Right cardiac atrium (tissue), 5 donors: ENCODE measurements at places on chromosomes 7 and 10. TPM values are rescaled to one million over a fixed set of nuclear protein-coding genes. Genes with fewer than 3 reads are reported as not detected.
A peak's percentile ranks its signal among the peaks of the same experiment; 100 is the strongest.

GRCh38 chr7:44736896-44737295, 11.8 kb upstream of the ZMIZ2 start:
- no peak for DNase-seq

- peak; percentile 60 for DNase-seq
Observed at GRCh38 chr10:77041636-77042258, 595.9 kb downstream of the KCNMA1 start.

DNA sequence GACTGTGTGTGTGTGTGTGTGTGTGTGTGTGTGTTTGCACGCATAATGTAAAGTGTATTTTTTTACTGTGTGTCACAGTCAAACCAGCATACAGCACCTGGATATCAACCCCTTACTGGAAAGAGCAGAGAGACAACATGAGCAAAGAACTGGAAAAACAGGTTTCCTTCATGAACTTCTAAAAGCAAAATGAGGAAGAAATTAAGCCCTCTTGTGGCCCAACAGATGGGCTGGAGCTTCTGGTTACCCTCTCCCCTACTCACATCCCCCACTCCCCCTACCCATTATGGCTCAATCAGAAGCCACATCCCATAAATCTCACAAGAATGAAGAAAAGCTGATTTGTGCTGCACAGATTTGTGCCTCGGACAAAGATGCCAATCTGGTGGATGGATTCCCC, 36.2 kb downstream of the PDE1C start:
- no peak for DNase-seq

- DNase-seq, result peak; percentile 75
Observed at GRCh38 chr10:44386546-44387052, 1.7 kb upstream of the CXCL12 start.

GRCh38 chr7:23210506-23210905, 28.7 kb downstream of the NUP42 start:
- DNase-seq, result no peak

DNA sequence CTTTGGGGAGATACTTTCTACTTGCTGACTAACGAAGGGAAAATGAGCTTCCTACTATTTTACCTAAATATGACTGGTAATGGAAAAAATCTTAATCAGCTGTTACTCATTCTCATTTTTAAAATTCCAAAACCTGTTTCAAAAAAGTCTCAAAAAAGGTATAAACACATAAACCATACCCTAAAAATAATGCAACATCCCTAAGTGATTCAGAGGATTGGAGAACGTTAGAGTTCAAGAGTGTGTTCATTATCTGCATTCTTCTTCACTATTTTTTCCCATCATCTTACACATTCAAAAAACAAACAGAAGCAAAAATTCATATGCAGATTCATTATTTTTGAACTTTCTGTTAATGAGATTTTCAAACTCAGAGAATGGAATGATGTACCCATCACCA, 150.4 kb upstream of the GNAI1 start:
- no peak for DNase-seq

GRCh38 chr7:1697499-1698125, 27.5 kb downstream of the ELFN1 start:
- DNase-seq, result no peak

DNA sequence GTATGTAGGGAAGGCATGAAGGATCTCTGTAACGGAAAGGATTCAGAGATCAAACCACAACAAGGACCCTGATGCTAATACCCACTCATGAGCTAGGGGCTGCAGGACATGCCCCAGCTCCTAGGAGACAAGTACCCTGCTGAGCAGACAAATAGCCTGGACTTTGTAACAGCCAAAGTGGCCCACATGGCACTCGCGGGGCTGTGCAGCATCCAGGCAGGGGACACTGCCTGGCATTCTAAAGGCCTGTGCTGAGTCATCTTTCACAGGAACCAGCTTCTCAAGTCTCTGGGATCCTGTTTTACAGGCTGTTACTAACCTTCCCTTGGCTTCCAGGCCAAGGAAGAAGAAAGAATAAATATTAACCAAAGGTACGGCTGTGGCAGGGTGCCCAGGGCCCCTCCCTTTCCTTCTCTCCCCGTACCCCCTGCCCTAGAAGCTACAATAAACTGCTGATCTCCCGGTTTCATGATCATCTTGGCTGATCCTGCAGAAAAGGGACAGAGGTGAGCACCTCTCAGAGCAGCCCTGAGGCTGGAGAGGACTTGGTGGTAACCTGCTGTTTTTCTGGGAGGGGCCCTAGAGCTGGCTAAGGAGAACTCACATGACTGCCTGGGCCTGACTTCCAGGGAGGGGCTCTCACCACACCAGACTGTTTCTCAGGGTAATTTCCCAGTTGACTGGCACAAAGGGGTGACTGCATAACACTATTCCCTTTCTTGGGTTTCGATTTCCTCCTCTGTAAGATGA, 4.2 kb upstream of the RPEL1 start:
- DNase-seq, result no peak

- DNase-seq, result no peak
Observed at GRCh38 chr7:70573071-70573661, 558.8 kb upstream of the GALNT17 start.

DNA sequence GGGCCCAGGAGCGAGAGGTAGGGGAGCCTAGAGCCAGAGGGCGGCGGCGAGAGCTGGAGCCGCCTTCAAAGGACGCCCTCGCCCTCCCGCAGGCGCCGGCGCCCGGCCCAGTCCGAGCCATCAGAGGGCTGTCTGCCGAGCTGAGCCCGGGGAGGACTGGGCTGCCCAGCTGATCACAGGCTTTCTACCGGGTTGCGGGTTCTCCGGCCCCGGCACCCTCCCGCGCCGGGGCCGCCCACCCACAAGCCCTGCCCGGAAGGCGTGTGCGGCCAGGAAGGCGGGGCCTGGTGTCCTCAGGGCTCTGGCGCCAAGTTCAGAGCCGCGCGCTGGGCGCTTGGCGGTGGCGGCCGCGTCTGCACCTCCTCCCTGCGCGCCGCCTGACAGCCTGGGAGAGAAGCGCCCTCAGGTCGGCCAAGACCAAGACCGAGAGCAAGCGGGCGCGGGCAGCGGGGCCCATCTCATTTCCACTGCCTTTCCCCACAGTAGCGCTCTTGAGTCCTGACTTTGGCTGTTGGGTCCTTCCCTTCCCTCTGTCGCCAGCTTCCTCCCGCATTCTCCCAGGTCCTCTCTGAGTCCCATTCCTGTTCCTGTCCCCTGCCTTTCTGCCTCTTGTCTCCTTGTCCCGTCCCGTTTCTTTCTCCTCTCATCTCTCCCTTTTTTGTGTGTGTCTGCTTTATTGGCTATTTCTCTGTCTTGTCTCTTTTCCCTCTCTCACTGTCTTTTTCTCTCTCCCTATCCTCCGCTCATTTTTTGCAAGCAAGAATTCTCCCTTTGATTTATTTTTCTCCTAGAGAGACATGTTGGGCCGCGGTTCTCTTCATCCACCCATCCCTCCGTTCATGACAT, 60.6 kb upstream of the MSMB start:
- DNase-seq, result peak; percentile 62

DNA sequence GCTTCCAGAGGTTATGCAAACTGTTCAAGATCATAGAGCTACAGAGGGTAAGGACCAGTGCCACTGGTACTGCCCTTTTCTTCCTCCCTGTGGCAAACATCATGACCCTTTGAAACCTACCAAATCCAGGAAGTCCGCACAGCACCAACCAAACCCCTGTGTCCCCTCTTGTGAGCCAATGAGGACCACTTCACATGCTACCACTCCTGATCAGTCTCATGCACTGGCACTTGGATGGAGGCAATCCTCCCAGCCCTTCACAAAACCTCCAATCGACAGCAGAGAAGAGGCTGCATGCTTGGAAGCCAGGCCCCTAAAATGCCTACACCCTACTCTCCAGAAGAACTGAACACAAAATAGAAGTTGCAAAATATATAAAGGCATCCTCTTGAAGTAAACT, 248.0 kb downstream of the TNS3 start:
- no peak for DNase-seq

GRCh38 chr10:84214612-84215235, 10.6 kb downstream of the LRIT2 start:
- DNase-seq, result no peak

- DNase-seq, result no peak
Observed at GRCh38 chr7:3041986-3042675, 1.5 kb downstream of the CARD11 start.

GRCh38 chr10:84406561-84406960, 78.2 kb downstream of the CCSER2 start:
- DNase-seq, result no peak

GRCh38 chr10:33507662-33508425, 173.4 kb upstream of the NRP1 start:
- no peak for DNase-seq

DNA sequence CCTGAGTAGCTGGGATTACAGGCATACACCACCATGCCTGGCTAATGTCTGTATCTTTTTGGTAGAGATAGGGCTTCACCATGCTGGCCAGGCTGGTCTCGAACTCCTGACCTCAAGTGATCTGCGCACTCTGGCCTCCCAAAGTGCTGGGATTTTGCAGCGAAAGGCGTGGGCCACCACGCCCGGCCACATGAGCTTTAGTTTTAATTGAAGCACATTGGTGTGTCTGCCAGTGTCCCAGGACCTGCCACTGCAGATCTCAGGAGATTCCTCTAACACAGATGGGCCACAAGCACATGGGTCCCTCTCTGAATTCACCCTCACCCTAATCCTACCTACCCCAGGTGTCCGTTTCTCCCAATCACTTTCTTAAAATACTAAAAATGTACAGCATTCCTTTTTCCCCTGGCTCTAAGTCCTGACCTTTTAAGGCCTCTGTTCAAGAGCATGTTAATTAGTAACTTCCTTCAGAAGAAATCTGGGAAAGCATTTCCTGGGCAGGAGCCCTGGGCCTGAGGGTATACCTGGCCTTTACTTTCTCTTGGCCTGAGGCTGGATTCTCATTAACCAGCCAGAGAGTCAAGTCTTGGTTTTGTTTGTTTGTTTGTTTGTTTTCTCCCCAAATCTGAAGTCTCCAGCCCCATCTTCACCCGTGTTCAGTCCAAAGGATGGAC, 82.6 kb downstream of the PRPF18 start:
- DNase-seq, result no peak

DNA sequence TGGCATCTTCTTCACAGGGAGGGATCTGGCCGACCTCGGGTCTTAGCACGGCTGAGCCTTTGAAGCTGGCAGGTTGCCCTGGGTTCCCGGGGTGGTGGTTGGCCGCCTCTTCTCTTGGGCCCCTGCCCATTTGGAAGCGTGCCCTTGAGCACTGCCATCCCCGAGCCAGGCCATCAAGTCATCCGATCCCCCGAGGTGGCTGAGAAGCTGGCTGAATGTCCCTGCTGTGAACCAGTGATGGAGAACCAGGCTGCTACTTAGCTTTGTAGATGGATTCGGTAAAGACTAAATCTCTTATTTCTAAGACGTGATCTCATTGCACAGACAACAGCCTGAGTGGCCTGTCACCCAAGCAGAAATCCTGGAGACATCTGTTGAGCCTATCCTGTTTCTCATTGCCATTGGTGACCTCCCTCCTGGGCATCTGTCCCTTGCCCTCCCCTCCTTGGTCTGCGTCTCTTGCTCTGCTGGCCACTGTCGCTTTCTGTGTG, 74.3 kb downstream of the GRK5 start:
- peak; percentile 95 for DNase-seq

DNA sequence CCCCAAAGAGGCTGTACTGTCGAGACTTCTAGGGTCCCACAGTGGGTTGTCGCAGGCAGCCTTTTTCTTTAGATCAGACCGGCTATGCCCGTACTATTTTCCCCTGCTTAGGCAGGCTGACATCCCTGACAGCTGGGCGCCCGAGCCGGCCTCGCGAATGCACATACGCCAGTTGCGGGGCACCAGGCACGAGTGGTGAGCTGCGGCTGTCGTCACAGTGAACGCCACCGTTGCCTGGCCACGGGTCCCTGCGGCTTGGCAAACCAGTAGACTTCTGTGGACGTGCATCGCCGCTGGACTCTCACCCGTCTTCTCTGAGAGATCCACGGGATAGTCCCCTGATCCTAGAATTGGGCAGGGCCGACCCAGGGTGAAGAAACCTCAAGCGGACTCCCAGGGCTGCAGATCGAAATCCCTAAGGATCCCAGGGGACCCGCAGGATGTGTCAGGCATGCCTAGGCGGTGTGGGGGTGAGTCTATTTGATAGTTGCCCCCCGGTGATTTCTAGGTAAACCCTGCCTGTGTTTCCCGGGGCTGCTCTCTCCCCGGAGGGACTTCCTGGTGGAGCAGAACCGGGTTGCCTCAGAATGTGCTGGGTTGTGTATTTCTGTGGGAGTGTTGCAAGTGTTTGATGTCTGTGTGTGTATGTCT, 33.0 kb upstream of the ZNF273 start:
- DNase-seq, result no peak

DNA sequence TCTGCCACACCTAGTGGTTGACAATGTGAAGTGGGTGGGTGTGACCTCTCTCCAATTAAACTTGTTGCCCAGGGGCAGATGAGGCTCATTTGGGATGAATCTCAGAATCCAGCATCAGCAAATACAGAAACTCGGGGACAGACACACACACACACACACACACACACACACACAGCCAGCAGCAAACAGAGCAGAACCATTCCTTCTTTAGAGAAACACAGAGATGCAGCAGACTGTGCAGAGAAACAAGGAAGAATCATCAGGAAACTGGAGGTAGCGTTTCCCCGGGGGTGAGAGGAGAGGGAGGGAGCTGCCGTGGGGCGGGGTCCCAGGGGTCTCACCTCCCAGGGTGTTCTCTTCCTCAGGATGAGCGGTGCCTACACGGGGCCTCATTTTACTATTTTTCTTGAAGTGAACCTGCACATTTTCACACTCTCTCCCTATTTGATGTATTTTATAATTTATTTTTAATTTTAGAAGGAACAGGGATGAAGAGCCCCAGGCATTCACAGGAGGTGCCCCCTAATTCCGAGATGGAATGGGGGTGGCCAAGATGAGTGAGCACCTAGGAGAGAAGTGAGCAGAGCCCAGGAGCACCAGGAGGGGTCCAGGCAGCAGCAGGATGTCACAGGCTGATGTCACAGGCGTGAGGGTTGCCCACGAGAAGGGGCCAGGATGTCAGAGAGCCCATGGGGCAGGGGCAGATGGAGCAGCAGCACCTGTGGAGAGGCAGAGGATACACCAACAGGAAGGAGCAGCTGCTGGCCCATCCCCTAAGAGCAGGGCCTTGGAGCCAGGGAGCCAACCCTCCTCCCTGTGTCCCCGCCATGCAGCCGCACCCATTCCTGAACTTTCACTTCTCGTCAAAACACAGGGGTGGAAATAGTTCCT, 85.3 kb upstream of the PPP2R2D start:
- DNase-seq, result no peak

- no peak for DNase-seq
Observed at GRCh38 chr10:62915158-62915557, 99.0 kb upstream of the EGR2 start.

GRCh38 chr7:130921391-130922180, 187.6 kb upstream of the KLF14 start:
- DNase-seq, result peak; percentile 83

Gene SEMA3D
- 1.3 TPM for total RNA-seq

Gene C10orf67
- total RNA-seq, result 0.66 TPM

Gene CTNNA3
- total RNA-seq, result 81.7 TPM

Gene C10orf105
- total RNA-seq, result 0.14 TPM

Gene RRP12
- total RNA-seq, result 11.8 TPM

Gene ANKRD61
- total RNA-seq, result not detected

Gene CALCR
- 0.12 TPM for total RNA-seq

Gene SLC39A12
- not detected for total RNA-seq

Gene TACR2
- 0.53 TPM for total RNA-seq

Gene PHKG1
- 35.5 TPM for total RNA-seq

Gene SPACDR
- not detected for total RNA-seq

Gene TMEM273
- total RNA-seq, result 27.3 TPM

Gene PNLIPRP1
- 0.45 TPM for total RNA-seq
